ENCODE measurements at places on chromosomes 1 and 21. TPM values are rescaled to one million over a fixed set of nuclear protein-coding genes. Genes with fewer than 3 reads are reported as not detected.

ADCY10 gene
- polyA plus RNA-seq: 0.03 TPM

MPZ gene
- polyA plus RNA-seq: 0.17 TPM

FGR gene
- not detected for polyA plus RNA-seq

CD1C gene
- polyA plus RNA-seq: not detected

RIMKLA gene
- 0.35 TPM for polyA plus RNA-seq

TNNT2 gene
- polyA plus RNA-seq: 0.09 TPM

KCNA2 gene
- 0.05 TPM for polyA plus RNA-seq

CASQ1 gene
- polyA plus RNA-seq: not detected

KLHDC9 gene
- polyA plus RNA-seq: 1.2 TPM

NUF2 gene
- polyA plus RNA-seq: 28.2 TPM

KANK4 gene
- polyA plus RNA-seq: 0.81 TPM

S100A6 gene
- 4,567 TPM for polyA plus RNA-seq

MEX3A gene
- polyA plus RNA-seq: 4.9 TPM

NPHS2 gene
- not detected for polyA plus RNA-seq

COL16A1 gene
- polyA plus RNA-seq: 8.1 TPM

DARS2 gene
- polyA plus RNA-seq: 42.9 TPM

OR2T29 gene
- not detected for polyA plus RNA-seq

FLG2 gene
- polyA plus RNA-seq: not detected

All from A549 (cell line).